ENCODE measurements at places on chromosomes 5 and 9.
A peak's percentile ranks its signal among the peaks of the same experiment; 100 is the strongest.

DNA sequence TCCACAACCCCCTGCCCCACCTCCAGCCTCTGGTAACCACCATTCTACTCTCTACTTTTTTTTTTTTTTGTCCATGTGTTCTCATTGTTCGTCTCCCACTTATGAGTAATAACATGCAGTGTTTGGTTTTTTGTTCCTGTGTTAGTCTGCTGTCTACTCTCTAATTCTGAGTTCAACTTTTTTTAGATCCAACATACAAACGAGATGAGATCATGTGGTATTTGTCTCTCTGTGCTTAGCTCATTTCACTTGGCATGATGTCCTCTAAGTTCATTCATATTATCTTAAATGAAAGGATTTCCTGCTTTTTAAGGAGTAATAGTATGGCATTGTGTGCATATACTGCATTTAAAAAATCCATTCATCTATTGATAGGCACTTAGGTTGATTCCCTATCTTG, 130.9 kb downstream of the NMUR2 start:
- peaks cover 13% of the 10 kb centered on the region for H3K4me1 ChIP-seq
- H3K27ac ChIP-seq: no peak overlapping the region
- H3K27me3 ChIP-seq: peaks cover 3% of the 10 kb centered on the region
- H3K36me3 ChIP-seq: no peaks in the 10 kb centered on the region

GRCh38 chr9:99787556-99787955, 34.1 kb upstream of the NR4A3 start:
- no peak overlapping the region for H3K27ac ChIP-seq
- H3K27me3 ChIP-seq: no peaks in the 10 kb centered on the region
- no peak overlapping the region for H3K4me3 ChIP-seq

- H3K4me3 ChIP-seq: peak overlapping the region; percentile 81
- DNase-seq: no peak
- peaks cover 3% of the 10 kb centered on the region for H3K36me3 ChIP-seq
- peaks cover 40% of the 10 kb centered on the region for H3K4me1 ChIP-seq
- H3K27me3 ChIP-seq: peaks cover 10% of the 10 kb centered on the region
These were observed 494 bp upstream of the CXXC5 start for GRCh38 chr5:139647506-139648204.

DNA sequence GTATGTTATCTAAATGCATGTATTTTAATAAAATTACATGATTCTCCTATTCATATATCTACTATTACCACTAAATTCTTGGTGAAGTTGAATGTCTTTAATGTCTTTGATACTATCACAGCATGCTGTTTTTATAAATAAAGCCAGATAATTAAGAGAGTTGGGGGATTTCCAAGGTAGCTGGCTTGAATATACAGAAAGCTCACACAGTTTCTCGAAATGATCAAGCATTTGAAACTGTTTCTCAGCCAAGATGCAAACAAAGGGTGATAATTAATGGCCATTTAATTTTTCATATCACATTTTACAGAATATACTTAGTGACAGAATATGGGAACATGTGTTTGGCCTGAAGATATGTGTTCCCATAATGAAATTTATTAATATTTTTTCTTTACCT, 145.6 kb upstream of the CDH12 start:
- no peaks in the 10 kb centered on the region for H3K36me3 ChIP-seq
- H3K27me3 ChIP-seq: no peaks in the 10 kb centered on the region
- no peak overlapping the region for H3K27ac ChIP-seq
- H3K4me1 ChIP-seq: no peaks in the 10 kb centered on the region
- no peak overlapping the region for H3K4me3 ChIP-seq

- peaks cover 3% of the 10 kb centered on the region for H3K27me3 ChIP-seq
- no peak for DNase-seq
- no peak overlapping the region for H3K27ac ChIP-seq
- no peaks in the 10 kb centered on the region for H3K36me3 ChIP-seq
These were observed 123.5 kb upstream of the CD180 start for GRCh38 chr5:67319935-67320725.

GRCh38 chr9:122200960-122201595, 27.7 kb downstream of the LHX6 start:
- H3K4me3 ChIP-seq: no peak overlapping the region
- H3K27ac ChIP-seq: no peak overlapping the region
- no peak for DNase-seq
- no peaks in the 10 kb centered on the region for H3K36me3 ChIP-seq
- peaks cover 1% of the 10 kb centered on the region for H3K27me3 ChIP-seq

DNA sequence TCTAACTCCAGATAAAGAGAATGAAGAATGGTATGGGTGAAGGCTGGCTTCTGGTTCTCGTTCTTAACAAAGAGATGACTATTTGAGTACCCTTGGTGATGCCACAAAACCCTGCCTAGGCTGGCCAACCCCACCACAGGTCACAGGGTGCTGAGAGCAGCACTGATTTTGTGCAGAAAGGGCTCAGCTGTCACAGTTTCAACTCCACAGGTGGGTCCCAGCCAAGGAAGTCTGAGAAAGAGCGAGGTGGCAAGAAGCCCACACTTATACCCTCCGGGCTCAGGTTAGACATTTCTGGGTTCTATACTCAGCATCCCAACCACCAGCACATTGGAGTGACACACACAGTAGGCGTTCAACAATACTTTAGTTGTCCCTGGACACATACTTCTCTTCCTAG, 118.1 kb downstream of the SLIT3 start:
- no peak for DNase-seq
- no peaks in the 10 kb centered on the region for H3K36me3 ChIP-seq
- H3K27me3 ChIP-seq: no peaks in the 10 kb centered on the region
- no peaks in the 10 kb centered on the region for H3K4me1 ChIP-seq

- no peak for DNase-seq
- H3K36me3 ChIP-seq: peaks cover 3% of the 10 kb centered on the region
- no peak overlapping the region for H3K27ac ChIP-seq
- no peak overlapping the region for H3K4me3 ChIP-seq
These were observed 126.4 kb downstream of the LRRC70 start for GRCh38 chr5:62705022-62705421.

DNA sequence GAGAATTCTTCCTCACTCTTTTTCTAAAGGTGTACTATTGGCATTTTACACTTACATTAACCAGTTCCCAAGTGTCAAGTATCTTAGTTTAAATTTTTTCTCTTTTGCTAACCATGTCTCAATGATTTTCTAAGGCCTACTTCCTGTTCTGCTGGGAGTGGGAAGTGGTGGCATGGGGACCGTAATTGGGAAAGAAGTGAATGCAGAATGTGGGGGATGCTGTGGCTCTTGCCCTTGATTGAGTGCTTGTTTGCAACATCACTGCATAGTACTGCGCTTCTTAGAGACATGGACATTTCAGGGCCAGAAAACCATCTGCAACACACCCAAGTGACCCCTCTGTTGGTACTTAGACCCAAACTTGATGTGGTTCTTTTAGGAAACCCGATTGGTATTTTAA, 32.8 kb downstream of the MRRF start:
- H3K4me3 ChIP-seq: no peak overlapping the region
- H3K27me3 ChIP-seq: no peaks in the 10 kb centered on the region
- no peak overlapping the region for H3K27ac ChIP-seq
- H3K36me3 ChIP-seq: peaks cover 32% of the 10 kb centered on the region

DNA sequence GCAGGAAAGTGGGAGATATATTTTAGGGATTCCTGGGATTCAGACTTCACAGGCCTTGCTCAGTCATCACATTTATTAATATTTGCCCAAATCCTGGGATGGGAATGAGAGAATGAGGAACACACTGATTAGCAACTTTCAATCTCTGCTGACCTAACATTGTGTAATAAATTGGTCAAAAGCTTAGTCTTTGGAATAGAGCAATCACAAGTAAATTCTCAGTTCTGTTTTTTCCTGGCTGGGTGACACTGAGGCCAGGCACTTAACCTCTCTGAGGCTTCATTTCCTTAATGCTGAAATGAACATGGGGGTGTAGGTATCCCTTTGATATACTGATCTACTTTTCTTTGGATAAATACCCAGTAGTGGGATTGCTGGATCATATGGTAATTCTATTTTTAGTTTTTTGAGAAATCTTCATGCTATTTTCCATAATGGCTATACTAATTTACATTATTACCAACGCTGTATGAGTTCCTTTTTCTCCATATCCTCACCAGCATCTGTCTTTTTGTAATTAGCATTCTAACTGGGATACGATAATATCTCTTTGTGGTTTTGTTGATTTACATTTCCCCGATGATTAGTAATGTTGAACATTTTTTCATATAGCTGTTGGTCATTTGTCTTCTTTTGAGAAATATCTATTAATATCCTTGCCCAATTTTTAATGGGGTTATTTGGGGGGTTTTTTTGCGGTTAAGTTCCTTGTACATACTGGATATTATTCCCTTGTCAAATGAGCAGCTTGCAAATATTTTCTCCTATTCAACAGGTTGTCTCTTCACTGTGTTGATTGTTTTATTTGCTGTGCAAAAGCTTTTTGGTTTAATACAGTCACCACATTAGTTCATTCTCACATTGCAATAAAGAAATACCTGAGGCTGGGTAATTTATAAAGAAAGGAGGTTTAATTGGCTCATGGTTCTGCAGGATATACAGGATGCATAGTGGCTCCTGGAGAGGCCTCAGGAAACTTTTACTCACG, 36.8 kb upstream of the NIPBL start:
- H3K27me3 ChIP-seq: peaks cover 1% of the 10 kb centered on the region
- no peak overlapping the region for H3K27ac ChIP-seq
- H3K4me3 ChIP-seq: no peak overlapping the region
- H3K4me1 ChIP-seq: peaks cover 19% of the 10 kb centered on the region

DNA sequence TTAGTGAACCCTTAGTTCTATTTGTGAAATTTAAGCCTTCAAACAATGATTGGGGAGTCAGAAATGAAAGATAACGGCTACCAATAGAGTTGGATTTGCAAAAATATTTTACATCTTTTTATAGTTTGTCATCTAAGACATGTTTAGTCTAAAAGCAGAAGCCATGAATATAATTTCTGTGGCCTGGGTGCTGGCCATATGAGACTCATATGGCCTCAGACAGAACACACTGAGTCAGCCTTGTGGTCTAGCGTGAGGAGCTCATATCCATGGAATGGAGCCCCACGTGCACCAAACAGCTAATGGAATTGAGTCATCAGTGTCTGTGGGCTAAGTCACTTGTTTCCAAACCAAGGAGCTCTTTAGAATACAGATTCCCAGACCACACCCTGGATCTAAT, 240.7 kb upstream of the NREP start:
- H3K27ac ChIP-seq: no peak overlapping the region
- no peaks in the 10 kb centered on the region for H3K4me1 ChIP-seq
- no peak for DNase-seq
- no peak overlapping the region for H3K4me3 ChIP-seq
- no peaks in the 10 kb centered on the region for H3K36me3 ChIP-seq

DNA sequence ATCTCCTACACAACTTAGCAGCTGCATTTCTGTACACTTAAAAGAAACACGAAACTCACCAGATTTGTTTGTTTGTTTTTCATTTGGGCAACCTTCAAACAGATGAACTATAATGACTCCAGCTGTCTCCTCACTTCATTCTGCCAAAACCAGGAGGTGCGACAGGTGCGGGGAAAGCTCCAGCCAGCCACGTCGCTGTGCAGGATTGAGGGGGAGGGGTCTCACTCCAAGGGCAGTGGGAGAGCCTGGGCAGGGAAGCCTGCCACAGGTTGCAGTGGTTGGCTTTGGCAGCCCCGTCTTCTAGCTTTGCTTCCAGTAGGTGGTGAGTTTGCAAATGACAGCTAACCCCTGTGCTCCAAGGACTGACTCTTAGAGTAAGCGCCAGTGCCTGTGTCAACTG, 215.8 kb downstream of the CEMIP2 start:
- H3K4me1 ChIP-seq: no peaks in the 10 kb centered on the region
- no peak overlapping the region for H3K4me3 ChIP-seq
- H3K27ac ChIP-seq: no peak overlapping the region
- DNase-seq: peak; percentile 4

DNA sequence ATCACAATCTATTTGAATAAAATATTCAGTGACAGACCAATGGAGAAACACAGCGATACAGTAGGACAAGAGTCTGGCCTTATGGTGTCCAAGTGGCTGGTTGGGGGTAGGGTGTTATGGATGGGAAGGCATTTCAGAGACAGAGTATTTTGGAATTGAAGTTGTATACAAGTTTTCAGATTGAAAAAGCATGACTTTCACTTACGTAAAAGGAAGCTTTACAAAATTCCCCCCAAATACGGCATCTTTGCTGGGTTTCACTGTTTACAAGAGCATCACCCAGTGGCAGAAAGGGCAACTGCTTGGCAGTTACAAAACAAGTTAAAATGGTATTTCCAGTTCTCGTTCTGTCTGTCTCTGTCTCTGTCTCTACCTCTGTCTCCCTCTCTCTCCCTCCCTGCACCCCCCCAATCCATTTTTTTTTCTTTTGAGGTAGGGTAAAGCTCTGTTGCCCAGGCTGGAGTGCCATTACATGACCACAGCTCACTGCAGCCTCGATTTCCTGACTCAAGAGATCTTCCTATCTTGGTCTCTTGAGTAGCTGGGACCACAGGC, 86.2 kb downstream of the PTPN3 start:
- no peaks in the 10 kb centered on the region for H3K4me1 ChIP-seq

DNA sequence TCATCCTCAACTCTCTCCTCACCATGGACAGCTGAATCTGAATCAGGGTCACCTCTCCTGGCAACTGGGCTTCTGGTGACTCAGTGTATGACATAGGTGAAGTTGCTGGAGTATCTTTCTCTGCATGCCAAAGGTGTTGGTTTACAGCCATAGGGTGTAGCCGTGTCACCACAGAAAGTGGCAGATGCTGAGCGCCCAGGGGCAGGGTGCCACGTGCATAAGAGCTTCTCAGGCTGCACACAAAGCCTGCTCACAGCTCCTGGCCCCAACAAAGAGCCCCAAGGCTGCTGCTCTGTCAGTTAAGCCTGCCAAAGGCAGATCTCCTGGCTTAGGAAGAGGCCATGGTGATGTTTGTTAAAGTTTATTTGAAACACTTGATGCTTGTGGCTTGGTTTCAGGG, 297.7 kb upstream of the WWC1 start:
- DNase-seq: no peak
- H3K27ac ChIP-seq: no peak overlapping the region
- peaks cover 7% of the 10 kb centered on the region for H3K4me1 ChIP-seq

DNA sequence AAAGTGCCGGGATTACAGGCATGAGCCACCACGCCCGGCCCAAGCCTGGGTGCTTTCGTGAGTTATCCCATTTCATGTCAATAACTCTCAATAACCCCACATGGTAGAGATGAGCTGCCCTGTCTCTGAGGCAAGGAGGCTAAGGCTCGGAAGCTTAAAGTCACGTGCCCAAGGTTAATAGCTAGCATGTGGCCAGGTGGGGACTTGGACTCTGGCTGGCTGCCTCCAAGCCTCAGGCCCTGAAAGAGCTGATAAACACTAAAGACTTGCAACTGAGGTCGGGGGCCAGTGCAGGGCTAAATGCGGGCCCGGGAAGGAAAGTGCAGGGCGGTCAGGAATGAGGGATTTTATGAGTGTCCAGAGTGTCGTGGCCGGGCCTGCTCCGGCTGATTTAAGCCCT, 30.9 kb upstream of the BARHL1 start:
- H3K4me1 ChIP-seq: no peaks in the 10 kb centered on the region
- H3K27me3 ChIP-seq: peaks cover 3% of the 10 kb centered on the region
- DNase-seq: no peak
- no peaks in the 10 kb centered on the region for H3K36me3 ChIP-seq
- no peak overlapping the region for H3K4me3 ChIP-seq

- H3K4me3 ChIP-seq: no peak overlapping the region
- H3K4me1 ChIP-seq: no peaks in the 10 kb centered on the region
- H3K36me3 ChIP-seq: no peaks in the 10 kb centered on the region
- peaks cover 9% of the 10 kb centered on the region for H3K27me3 ChIP-seq
- no peak for DNase-seq
- no peak overlapping the region for H3K27ac ChIP-seq
These were observed 23.1 kb downstream of the CRB2 start for GRCh38 chr9:123378956-123379660.

Data from endothelial cell (in vitro differentiated cells).